ENCODE measurements at places on chromosomes 13 and 19.

- DNase-seq = no peak
Measured at GRCh38 chr19:1672038-1672768, 19.8 kb upstream of the TCF3 start.

DNA sequence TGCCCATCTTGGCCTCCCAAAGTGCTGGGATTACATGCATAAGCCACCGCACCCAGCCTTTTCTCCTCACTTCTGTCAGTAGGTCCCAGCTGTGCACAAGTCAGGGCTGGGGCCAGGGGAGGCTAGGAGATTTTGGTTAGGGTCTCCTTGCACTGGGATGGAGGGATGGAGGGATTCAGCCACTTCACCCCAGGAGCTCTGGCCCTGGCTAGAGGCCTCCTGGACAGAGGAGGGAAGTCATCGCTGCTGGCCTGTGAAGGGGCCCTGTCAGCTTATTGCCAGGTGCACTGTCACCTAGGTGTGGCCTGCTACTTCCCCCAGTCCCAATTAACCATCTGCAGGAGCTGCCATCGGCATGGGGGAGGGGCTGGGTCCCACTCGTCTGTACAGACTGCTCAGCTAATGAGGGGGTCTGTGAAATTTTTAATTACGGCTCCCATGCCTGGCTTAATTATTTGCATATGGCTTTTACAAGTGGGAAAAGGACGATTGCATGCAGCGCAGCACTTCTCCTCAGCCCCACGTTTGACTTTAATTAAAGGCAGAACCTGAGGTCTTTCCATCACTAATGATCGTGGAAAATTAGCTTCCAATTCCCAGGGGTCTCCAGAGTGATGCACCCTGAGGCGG, 52.4 kb downstream of the CHST8 start:
- DNase-seq = no peak

DNA sequence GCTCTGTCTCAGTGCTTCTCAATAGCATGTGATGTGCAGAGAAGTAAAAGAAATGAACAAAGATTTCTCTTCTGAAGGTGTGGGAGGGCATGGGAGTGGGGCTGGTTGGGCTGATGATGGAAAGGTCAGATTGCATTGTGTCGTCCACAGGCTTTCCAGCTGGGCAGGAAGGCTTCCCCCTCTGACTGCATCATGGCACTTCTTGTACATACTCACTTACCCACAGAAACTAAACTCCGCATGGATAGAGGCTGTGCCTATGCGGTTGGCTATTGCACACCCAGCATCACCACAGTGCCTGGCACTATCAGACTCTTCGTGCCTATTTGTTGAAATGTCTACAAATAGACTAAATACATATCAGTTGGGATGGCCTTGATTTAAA, 24.4 kb upstream of the TNFSF11 start:
- DNase-seq = no peak

GRCh38 chr13:90485436-90485835, 862.1 kb upstream of the MIR17HG start:
- no peak for DNase-seq

- no peak for DNase-seq
Measured at GRCh38 chr19:46015687-46016425, 7.0 kb downstream of the PGLYRP1 start.

DNA sequence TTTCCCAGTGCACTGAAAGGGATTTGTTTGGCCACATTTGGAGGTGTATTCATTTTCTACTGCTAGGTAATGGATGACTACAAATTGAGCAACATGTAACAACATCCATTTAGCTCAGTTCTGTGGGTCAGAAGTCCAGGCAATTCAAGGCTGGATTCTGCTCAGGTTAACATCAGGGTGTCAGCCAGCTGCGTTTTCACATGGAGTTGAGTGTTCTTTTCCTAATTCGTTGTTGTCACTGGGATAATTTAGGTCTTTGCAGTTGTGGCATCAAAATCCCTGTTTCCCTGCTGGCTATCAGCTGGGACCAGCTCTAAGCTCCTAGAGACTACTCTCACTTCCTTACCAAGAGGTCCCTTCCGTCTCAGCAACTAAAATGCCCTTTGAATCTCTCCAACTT, 25.4 kb downstream of the MIR17HG start:
- no peak for DNase-seq

DNA sequence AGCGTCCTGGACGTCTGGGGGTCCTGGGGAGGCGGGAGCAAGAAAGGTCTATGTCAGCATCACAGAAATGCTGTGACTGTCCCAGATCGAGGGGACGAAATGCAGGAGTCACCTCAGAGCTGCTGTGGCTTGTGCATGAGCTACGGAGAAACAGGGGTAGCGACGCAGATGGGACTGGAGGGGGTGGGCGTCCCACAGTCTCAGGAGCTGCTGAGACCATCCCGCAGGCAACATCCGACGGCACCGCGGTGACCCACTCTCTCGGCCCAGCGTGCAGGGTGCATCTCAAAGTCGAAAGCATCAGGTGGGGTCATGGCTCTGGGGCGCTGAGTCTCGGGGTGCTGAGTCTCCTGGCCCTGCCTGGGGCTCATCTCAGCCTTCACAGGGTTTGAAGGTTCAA, 37.4 kb upstream of the C13orf46 start:
- no peak for DNase-seq

GRCh38 chr13:75369981-75370380, 112.0 kb downstream of the TBC1D4 start:
- no peak for DNase-seq

DNA sequence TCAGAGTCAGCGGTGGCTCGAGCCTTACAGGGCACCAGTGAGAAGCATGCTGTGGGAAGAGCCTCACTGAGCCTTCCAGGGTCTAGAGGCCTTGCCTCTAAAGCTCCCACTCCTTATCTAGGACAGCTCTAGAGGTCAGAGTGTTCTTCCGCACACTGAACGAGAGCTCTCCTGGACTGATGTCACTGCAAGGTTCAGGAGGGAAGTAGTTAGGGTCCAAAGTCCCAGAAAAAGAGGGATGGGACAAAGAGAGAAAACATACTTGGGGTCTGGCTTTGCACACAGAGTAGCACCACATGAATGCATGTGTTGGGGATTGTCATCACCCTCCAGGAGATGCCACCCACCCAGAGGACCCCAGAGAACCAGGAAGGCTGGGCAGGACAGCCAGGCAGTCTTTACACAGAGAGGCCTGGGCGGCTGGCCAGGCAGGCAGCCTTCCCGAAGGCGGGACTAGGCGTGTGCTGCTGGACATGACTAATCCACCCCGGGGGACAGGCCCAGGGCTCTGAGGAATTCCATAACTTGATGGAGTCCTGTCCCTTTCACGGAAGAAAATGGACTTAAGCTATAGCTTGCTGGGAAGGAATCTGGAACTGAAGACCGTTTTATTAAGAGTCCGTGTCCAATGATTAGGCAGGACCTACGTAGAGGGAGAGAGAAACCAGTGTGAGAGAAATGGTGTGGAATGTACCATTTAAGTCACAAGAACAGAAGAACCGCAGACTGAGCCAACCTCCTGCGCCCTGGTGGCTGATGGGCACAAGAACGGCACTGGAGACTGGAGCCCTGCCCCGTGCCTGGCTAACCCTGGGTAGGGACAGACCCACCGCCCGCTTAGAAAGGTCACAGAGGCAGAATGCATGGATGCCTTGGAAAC, 16.6 kb upstream of the EPHX3 start:
- no peak for DNase-seq

- DNase-seq = no peak
Measured at GRCh38 chr13:23995283-23996073, 98.2 kb upstream of the C1QTNF9B start.

DNA sequence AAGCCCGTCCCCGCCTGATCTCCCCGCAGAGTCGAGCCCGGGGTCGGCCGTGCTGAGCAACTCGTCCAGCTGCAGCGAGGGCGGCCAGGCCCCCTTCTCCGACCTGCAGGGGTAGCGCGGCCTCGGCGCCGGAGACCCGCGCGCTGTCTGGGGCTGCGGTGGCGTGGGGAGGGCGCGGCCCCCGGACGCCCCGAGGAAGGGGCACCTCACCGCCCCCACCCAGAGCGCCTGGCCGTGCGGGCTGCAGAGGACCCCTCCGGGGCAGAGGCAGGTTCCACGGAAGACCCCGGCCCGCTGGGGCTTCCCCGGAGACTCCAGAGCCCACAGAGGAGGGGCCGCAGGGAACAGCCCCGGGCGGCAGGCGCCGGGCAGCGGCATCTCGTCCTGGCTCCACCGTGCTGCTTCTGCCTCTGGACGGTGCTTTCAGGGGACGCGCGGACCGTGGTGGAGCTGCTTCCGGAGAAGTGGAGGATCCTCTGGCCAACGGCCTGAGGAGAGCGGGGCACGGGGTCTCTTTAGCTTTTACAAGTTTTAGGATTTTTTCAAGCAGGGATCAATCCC, 8.8 kb upstream of the F7 start:
- no peak for DNase-seq

GRCh38 chr13:67489016-67489415, 258.9 kb upstream of the PCDH9 start:
- DNase-seq = no peak

DNA sequence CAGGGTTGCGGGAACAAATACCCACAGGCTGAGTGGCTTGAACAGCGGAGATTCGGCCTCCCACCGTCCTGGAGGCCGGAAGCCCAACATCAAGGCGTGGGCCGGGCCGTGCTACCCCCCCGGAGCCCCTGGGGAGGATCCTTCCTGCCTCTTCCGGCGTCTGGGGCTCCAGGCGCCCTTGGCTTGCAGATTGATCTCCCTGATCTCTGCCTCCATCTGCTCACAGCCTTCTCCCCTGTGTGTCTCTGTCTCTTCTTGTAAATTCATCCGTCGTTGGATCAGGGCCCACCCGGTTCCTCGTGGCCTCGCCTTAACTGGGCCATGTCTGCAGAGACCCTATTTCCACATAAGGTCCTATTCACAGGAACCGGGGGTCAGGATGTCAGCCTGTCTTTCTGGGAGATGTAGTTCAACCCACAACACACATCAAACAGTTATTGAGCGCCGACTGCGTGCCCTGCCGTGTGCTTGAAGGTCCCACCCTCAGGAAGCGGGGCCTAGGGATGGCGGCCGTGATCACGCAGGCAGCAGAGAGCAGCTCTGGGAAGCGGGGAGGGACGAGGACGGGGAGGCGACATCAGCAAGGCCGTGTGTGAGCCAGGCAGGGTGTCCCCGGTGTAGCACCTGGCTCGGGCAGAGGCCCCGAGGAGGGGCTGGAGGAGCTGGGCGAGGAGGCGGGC, 21.3 kb downstream of the HCN2 start:
- DNase-seq = no peak

GRCh38 chr19:38741670-38742069, 2.6 kb downstream of the CAPN12 start:
- no peak for DNase-seq

DNA sequence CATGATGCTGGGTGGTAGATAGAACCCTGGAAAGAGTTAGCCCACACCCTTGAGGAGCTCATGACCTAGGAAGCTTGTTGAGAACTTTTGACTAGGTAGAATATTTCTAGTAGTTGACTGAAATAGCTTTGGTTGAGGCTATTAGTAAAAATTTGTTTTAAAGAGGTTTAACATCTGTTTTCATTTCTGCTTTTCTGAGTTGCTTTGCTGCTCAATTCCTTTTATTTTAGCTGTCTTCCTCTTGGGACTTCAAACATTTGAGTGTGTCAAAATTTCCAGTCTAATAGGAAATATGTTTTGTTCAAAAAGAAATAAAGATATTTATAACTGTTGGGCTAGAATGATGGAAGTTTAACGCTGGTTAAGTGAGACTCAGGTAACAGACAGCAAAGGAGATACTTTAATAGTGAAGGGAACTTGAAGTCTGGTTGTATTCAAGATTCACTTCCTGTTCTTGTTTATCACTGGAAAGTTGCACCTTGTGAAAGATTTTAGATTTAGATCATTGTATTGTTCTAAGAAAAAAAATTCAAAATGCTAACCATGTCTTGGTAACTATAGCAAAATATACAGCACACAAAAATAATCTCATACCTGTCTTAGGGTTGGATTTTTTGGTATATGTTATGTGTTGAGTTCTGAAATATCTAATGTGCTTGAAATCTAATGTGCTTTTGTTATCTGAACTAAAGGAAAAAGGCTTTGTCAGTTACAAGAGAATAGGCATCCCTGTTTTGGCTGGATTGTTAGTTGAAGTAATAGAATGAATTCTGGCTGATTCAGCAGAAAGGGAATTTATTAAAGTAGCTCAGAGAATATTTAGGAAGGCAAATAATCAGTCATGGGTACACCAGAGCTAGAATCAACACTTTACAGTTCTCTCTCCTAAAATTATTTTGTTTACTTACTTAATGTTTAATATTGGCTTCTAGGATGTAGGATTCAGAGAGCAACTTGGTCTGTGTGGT, 24.4 kb upstream of the GPR18 start:
- no peak for DNase-seq

GRCh38 chr19:38731654-38732301, 12.5 kb downstream of the CAPN12 start:
- no peak for DNase-seq

GRCh38 chr13:20980899-20981298, 78.4 kb upstream of the XPO4 start:
- DNase-seq = no peak

- no peak for DNase-seq
Measured at GRCh38 chr19:29544656-29545360, 19.0 kb downstream of the VSTM2B start.

DNA sequence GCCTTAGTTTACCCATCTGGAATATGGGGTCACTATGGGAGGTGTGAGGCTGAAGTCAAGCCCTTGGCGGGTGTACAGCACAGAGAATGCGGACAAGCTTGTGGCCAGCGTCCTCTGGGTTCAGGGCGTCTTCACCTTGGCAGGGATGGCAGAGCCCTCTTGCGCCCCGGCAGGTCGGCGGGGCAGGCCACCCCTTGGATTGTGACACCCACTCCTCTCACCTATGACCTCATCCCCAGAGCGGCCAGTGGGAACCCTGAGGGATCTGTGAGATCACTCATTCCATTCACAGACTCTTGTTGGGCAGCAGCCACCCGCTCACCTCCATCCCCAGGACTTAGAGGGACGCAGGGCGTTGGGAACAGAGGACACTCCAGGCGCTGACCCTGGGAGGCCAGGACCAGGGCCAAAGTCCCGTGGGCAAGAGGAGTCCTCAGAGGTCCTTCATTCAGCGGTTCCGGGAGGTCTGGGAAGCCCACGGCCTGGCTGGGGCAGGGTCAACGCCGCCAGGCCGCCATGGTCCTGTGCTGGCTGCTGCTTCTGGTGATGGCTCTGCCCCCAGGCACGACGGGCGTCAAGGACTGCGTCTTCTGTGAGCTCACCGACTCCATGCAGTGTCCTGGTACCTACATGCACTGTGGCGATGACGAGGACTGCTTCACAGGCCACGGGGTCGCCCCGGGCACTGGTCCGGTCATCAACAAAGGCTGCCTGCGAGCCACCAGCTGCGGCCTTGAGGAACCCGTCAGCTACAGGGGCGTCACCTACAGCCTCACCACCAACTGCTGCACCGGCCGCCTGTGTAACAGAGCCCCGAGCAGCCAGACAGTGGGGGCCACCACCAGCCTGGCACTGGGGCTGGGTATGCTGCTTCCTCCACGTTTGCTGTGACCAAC, at the start of gene SPACA4:
Gene SPACA4, plus strand, starts transcription at position 280 of the 896 bp plus-strand sequence. Its CDS starts 237 bp downstream, at position 517.
- no peak for DNase-seq
